ENCODE measurements at places on chromosomes 1 and 21. TPM values are rescaled to one million over a fixed set of nuclear protein-coding genes. Genes with fewer than 3 reads are reported as not detected.

TRIM46 gene
- 1.8 TPM for total RNA-seq

SDC3 gene
- 15.0 TPM for total RNA-seq

HIVEP3 gene
- total RNA-seq: 9.0 TPM

TSPEAR gene
- not detected for total RNA-seq
